ENCODE measurements at places on chromosomes 4 and X.

- no peak for DNase-seq
Observed at GRCh38 chr4:147571036-147571770, 46.0 kb upstream of the TMEM184C start.

DNA sequence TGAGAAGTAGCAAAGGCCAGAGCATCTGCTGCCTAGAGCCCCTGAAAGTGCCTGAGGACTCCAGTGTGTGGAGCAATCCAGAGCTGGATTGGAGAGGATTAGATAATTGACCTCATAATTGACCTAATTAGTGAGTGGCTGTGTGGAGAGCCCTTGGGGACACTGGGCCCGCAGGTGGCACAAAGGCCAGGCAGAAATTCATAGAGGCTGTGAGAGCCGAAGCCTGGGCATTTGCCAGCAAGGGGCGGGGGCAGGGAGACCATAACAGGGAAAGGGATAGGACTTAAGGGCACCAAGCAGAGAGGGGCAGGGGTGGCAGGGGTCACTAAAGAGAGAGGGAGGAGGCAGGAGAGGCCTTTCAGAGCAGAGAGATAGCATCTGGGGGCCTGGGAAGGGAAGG, 45.3 kb downstream of the EFNB1 start:
- no peak for DNase-seq

DNA sequence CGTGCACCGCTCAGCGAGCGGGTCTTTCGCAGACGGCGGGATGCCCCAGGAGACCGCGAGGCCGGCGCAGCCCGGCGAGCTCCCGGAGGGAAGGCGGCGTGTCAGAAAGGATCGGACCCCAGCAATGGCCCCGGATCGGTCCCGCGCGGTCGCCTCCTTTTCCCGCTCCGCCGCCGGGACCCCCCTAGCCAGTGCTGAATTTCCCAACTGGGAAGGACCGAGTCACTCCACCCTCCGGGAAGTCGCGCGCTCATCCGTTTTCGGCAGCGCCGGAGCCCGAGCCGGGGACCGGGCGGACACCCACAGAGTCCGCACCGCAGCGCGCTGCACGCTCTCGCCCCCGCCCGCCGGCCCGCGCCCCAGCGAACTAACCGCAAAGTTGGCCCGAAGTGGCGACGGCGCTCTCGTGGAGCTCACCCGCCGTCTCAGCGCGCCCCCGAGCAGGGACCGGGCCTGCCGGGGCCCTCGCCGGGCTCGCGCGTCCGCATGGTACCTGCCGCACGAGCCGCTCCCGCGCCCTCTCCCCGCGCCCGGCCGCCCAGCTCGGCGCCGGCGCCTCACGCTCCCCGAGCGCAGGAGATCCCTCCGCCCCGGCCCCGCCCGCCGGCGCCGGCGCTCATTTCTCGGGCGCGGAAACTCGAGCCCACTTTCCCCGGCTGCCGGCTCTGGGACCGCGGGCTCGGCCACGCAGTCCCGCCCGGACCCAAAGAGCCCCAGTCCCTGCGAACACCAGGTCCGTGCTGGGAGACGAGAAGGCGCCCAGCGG, at the start of gene FAT1:
TSS of gene FAT1 (minus strand) at position 565 of the 766 bp plus-strand sequence. CDS start 14,029 bp downstream, outside the sequence.
- DNase-seq = no peak

DNA sequence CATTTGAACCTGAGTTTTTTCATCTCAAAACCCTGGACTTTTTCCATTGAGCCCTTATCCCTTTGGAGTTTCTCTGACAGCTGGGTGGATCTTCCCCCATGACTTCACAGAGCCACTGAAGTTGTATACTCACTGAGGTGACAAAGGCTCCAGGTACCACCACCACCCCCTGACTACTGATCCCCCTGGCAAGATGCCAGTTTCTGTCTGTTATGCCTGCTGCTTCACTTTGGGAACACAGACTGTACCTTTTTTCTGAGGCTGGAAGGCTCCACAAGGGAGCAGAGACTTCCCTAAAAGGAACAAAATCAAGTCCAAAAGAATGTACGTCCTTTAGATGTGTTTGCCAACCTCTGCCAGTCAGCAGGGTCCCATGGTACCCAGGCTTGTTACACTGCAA, 160.3 kb upstream of the JADE1 start:
- DNase-seq = no peak

GRCh38 chr4:78644744-78645330, 93.3 kb downstream of the ANXA3 start:
- peak; percentile 61 for DNase-seq

DNA sequence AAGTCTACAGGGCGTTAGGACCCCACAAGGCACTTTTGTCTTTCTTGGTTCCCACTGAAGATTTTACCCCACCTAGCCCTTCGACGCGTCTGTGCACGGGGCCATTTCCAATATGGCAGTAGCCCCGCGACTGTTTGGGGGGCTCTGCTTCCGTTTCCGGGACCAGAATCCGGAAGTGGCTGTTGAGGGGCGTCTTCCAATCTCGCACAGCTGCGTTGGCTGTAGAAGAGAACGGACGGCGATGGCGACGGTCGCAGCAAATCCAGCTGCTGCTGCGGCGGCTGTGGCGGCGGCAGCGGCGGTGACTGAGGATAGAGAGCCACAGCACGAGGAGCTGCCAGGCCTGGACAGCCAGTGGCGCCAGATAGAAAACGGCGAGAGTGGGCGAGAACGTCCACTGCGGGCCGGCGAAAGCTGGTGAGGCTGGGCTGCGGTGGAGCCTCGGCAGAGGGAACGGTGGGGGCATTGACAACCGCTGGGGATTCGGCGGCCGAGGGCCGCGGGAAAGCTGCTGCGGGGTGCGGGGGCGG, at the start of gene USP11:
TSS of gene USP11 (plus strand) at position 207 of the 530 bp plus-strand sequence. CDS start at position 242, 35 bp downstream.
- no peak for DNase-seq

DNA sequence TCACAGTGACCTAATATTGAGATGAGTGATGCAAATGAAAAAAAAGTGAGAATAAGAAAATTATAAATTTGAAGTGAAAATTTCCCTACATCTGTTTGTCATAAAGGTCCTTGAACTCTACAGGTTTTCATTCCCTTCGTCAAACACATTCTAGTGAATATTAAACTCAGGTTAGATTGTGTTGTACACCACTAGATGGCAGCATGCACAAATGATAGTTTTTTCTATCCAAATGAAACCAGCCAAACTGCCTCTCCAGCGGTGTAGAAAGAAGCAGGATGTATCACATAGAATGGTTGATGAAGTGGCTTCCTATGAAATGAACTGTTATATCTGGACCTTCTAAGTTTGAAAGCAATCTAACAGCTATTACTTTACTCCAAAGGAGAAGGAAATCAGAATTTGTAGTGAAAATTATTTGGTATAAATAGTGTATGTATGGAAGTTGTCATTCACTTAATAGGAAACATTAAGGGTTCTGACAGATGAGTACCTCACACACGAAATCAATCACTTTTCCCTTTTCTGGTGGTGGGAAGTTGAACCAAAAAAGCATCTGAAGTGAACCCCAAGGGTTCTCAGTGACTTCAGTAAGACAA, 382.7 kb downstream of the UNC5C start:
- DNase-seq = peak; percentile 29

DNA sequence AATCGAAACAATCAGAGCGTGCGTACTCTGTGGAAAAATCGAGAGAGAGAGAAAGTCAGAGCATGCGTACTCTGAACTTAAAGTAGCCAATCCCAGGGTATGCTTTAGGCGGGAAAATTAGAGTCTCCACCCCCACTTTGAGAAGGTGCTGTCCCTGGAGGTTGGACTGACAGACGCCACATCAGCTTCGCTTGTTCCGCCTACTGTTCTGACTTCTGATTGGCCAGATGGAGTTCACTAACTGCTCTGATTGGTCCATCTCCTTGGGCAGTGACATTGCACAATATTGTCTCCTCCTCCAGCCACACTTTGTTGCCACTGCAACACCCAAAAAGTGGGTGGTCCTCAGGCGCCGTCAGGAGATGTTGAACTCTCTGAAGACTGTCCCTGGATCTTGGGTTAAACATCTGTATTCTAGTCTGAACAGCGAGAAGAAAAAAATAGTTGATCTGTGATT, at the start of gene SSX5:
TSS of gene SSX5 (minus strand) at position 51 of the 457 bp plus-strand sequence. CDS start 1,437 bp downstream, outside the sequence.
- no peak for DNase-seq

DNA sequence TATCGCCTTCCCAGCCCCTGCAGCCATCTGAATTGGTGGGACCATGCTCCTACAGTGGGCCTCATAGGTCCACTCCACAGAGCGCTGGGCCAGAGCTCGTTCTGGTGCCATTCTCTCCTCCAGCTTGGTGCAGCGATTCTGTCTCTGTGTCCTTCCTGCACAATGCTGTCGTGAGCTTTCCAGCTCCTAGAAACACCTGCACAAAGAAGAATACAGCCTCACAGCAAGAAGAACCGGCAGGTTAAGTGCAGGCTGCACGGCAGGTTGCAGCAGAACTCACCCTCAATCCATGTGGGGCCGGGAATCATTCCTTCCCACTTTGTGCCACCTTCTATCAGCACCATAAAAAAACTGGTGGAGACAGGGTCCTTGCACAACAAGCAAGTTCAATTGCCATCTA, 101.2 kb upstream of the ENPP6 start:
- no peak for DNase-seq

- peak; percentile 55 for DNase-seq
Observed at GRCh38 chr4:110682311-110682710, 59.4 kb upstream of the PITX2 start.

GRCh38 chr4:30962939-30963338, 242.8 kb downstream of the PCDH7 start:
- DNase-seq = no peak

DNA sequence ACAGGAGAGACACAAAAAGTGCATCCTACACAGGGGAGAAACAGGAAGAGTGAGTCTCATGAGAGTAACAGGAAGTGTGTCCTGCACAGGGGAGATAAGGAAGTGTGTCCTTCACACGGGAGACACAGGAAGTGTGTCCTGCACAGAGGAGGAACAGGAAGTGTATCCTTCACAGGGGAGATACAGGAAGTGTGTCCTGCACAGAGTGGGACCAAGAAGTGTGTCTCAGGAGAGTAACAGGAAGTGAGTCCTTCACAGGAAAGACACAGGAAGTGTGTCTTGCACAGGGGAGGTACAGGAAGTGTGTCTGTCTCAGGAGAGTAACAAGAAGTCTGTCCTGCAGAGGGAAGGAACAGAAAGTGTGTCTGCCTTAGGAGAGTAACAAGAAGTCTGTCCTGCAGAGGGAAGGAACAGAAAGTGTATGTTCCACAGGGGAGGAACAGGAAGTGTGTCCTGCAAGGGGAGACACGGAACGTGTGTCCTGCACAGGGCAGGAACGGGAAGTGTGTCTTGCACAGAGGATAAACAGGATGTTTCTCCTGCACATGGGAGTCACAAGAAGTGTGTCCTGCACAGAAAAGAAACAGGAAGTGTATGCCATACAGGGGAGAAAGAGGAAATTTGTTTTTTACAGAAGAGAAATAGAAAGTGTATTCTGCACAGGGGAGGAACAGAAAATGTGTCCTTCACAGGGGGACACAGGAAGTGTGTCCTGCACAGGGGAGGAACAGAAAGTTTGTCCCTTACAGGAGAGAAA, 102.0 kb downstream of the ARSF start:
- DNase-seq = no peak

- no peak for DNase-seq
Observed at GRCh38 chr4:6806924-6807626, 24.5 kb downstream of the KIAA0232 start.

GRCh38 chrX:20383477-20383876, 116.8 kb upstream of the RPS6KA3 start:
- no peak for DNase-seq

GRCh38 chrX:10367406-10367805, 210.6 kb downstream of the CLCN4 start:
- DNase-seq = no peak

GRCh38 chr4:183638436-183638835, 20.5 kb downstream of the RWDD4 start:
- no peak for DNase-seq

DNA sequence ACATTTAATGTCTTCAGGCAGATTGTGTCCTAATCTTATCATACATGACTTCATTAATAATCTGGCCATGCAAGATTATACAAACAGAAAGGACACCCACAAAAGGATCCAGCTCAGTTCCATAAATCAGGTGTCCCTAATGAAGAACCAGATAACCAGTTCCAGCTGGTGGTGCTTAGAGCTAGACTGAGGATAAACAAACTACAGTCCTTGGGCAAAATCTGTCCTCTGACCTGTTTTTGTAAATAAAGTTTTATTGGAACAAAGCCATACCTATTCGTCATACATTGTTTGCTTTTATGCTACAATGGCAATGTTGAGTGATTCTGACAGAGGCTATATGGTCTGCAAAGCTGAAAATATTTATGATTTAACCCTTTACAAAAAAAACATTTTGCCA, 199.5 kb downstream of the MID1IP1 start:
- peak; percentile 61 for DNase-seq

GRCh38 chr4:72094059-72094797, 62.4 kb downstream of the NPFFR2 start:
- no peak for DNase-seq

GRCh38 chr4:38501698-38502097, 162.3 kb upstream of the KLF3 start:
- DNase-seq = no peak

- DNase-seq = no peak
Observed at GRCh38 chr4:187618701-187619281, 376.8 kb upstream of the ZFP42 start.

GRCh38 chr4:102543030-102543928, 42.1 kb downstream of the NFKB1 start:
- no peak for DNase-seq

- DNase-seq = no peak
Observed at GRCh38 chrX:143633461-143634308, 2.2 kb downstream of the SLITRK4 start.

DNA sequence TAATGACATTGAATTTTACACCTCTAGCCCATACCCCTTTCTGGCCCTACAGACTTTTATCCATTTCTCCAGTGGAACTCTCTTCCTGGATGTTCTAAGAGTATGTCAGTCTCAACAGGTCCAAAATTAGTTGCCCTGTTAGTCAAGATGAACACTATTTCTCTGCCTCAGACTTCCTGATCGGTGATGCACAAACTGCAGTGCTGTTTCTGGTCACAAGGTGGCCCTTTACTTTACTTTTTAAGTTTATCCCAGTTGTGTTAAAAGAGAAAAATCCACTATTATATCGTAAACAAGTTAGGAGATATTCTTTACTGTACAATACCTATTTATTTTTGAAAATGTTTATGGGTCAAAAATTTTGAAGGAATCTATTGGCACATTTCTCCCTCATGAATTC, 13.1 kb downstream of the TCEAL7 start:
- no peak for DNase-seq

- DNase-seq = no peak
Observed at GRCh38 chr4:83189631-83190136, 75.2 kb upstream of the PLAC8 start.

- DNase-seq = no peak
Observed at GRCh38 chrX:110182865-110183264, 135.0 kb downstream of the AMMECR1 start.

- no peak for DNase-seq
Observed at GRCh38 chr4:73129319-73129718, 59.8 kb upstream of the COX18 start.
